ENCODE measurements at places on chromosomes 6 and 20.

DNA sequence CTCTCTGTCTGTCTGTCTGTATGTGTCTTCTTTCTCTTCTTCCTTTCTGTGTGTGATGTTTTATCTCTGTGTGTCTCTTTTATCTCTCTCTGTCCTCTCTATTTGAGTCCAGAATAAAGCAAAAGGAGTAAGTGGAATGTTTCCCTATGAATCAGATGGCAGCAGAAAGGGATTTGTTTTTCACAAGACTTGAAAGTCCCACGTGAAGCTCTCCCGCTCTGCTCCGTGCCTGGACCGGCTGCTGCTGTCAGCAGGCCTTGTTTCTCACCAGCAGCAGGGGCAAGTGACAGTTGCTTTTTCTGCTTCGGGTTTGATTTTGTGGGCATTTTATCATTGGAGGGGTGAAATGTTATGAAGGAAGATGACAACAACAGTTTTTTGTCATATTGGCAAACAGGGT is 212.7 kb downstream of the PACRG start:
- DNase-seq: no peak

DNA sequence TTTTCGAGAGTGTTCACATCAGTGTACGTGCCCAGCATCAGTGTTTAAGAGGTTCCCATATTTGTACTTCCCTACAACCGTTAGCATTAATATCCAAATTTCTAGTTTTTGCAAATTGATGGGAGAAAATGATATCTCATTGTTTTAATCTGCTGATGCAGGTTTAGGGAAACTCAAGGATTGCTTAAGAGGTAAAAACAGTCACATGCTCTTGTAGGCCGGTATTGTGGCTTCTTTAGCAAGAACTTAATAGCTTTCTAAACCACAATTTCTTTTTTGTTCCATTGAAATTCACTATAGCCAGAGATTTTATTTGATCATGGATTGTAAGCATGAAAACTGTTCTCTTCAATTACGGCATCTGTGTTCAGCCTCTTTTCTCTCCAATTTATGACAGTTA is 29.5 kb downstream of the BEND6 start:
- no peak for DNase-seq

- no peak for DNase-seq
Observed at GRCh38 chr6:52260634-52261033, 16.3 kb upstream of the IL17F start.

DNA sequence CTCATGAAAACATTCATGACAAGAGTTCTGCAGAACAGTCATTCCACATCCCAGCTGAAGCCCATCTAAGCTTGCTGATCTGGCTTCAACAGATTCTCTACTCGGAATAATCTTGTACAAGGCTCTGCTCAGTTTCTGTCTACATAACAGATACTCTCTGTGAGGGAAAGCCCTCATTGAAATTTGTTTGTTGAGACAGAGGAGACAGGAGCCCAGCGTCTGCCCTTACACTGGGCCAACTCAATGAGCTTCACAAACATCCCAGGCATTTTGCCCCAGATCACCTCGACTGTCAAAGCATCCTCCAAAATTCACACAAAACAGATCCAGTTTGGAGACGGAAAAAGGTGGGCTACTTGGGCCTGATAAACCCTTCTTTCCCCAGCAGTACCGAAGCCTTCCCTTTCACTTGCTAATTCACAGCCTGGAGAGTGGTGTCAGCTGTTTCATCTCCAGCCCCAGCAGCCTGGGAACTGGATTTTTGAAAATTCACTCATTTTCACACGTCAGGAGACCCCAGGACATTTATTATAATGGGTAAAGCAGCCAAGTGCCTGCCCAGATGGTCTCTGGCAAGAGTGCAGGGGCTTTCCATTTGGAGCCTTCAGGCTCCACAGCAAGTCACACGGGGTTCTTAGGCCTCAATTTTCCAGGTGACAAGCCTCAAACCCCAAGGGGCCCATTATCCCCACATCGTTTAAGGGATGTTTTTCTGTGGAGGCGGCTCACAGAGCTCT is 7.3 kb downstream of the CCDC167 start:
- DNase-seq: no peak

DNA sequence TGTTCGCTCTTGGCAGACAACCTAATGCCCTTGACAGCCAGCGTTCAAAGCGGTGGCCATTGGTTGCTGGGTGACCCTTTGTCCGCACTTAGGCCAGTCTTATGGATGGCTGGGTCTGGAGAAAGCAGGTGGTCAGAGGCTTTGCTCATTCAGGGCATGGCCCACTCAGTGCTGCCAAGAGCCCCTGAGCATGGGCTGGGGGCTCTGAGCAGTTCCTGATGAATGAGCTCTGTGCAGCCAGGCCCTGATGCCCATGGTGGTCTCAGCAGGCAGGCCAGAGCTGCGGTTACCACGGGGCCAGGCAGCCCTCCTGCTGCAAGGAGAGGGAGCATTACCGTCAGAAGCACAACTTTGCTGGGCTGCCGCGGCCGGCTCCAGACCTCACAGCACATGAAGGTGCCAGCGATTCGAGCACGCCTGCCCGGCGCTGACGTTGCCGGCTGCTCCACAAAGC is 36.3 kb downstream of the CDH4 start:
- no peak for DNase-seq

GRCh38 chr6:10518557-10519407 is 2.4 kb upstream of the GCNT2 start:
- no peak for DNase-seq

- no peak for DNase-seq
Observed at GRCh38 chr6:168152306-168152963, 73.4 kb upstream of the FRMD1 start.

DNA sequence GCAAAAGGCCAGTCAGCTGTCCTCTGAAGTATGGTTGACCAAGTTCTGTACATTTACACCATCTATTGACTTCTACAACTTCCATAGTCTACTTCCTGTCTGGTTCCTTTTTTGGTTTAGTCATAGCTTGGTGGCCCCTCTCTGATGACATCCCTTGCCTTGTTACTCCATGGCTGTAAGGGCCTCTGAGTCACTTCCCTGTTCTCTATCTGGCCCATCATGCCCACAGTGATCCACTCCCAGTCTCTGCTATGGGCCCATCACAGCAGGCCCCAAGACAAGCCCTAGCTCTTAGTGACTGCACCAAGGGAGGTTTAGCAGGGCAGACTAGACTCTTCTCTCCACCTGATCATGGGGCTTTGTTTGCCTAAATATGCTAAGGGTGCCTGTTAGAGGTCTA is 441.6 kb downstream of the HACE1 start:
- no peak for DNase-seq

- no peak for DNase-seq
Observed at GRCh38 chr6:6826095-6826901, 237.8 kb downstream of the LY86 start.

GRCh38 chr6:157253017-157253416 is 70.3 kb downstream of the TMEM242 start:
- no peak for DNase-seq

DNA sequence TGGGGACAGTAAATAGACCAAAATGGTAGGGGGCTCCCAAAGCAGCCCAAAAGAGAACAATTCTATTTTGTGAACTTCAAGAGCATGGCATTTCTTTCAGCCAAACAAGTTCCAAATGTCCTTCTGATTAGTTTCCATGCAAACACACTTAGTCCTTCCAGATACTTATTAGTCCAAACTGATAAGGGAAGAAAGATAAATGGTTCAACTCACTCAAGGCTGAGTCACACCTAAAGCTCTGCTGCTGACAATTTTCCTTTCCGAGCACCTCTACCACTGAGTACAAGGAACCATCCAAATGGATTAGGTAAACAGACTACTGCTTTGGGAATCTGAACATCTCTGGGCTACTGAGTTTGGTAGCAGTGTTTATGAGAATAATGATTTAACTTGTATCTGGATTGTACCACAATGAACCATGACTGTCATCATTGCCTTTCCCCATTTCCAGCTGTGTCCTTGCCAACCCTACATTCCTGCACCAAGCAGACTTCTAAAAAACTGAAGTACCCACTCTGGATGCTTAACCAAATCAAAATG is 71.2 kb downstream of the TNFRSF21 start:
- DNase-seq: no peak

DNA sequence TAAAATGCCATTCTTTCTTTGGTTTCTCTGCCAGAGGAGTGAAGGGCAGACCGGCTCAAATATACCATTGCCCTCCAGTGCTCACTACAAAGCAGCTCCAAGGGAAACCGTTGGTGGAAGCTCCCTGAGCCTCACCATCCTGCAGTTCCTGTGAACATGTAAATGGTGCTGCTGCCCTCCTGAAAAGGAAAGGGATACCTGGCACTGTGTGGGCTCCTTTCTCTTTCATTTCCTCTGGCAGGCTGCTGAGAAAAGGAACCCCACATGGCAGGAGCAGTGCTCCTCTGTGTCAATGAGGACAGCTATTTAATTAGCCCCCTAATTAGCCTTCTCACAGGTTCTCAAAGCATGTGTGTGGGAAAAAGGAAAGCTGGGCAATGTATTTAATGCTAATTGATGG is 142.5 kb downstream of the KLHL32 start:
- no peak for DNase-seq

DNA sequence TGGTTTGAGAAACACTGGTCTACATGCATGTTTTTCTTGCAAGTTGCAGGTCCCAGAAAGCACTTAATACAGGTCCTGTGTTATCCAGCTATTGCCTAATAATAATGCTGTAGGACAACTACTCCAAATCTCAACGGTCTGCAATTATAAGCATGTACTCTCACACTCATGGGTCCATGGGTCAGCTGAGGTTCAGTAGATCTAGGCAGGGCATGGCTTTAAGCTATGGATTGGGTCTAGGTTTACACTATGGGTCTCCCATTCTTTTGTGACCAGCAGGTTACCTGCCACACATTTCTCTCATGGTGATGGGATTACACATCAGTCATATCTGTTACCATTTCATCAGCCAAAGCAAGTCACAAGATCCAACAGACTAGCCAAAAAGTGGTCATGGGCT is 13.9 kb downstream of the ISM1 start:
- no peak for DNase-seq

- no peak for DNase-seq
Observed at GRCh38 chr6:162260027-162260426, 467.5 kb downstream of the PRKN start.

All from stimulated activated CD4-positive, alpha-beta T cell treated with anti-CD3 and anti-CD28 coated beads, Interleukin-15, amount 100 ng/mL, for 1 hour (primary cell).